ENCODE measurements at places on chromosomes 1 and 21.

GRCh38 chr1:222288053-222288452, 259.9 kb downstream of the HHIPL2 start:
- DNase-seq = no peak

DNA sequence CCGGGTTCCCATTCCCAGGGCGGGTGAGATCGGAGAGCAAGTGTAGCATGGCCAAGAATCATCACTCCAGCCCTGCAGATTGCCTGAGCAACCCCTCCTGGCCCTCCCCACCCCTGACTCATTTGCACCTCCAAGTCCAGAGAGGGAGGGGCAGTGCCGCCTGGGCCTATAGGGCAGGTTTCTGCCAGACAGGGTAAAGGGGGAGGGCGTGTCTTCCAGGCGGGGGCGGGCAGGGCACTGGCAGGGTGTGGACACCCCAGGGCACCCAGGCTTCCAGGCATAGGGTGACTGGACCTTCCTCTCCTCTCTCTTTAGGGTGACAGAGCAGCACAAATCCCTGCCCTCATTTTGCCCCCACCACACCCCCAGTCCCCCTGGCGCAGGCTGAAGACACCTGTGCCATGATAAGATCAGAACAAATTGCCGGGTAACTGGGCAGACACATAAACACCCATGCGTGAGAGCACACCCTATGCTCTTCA, 3.2 kb upstream of the CRYBG2 start:
- DNase-seq = no peak

DNA sequence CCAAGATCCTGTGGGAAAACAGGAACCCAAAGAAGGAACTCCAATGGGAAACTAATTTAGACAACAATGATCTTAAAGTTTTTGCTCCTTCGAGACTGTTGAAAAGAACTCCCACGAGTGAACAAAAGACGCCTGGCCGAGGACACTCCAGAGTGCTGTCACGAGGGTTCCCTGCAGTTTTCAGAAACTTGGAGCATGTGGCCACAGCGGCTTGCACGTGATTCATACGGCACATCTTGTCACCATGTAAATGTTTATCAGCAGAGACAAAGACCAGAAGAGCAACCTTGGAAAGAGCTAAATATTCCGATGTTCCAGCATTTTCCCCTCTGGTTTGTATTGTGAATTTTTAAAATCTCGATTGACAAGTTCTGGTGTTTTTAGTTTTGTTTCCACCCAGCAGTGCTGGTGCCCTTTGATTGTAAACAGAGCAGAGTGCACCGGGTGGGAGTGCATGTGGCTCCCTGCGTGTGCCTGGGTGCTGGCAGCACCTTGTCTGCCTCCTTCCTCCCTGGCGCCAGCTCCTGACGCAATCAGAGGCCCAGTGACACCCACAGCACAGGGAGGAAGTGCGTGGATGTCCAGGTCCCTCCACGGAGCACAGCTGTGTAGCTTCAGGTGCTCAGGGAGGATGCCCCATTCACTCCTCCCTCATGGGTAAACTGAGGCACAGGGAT, 23.0 kb downstream of the LRRC3 start:
- DNase-seq = no peak

DNA sequence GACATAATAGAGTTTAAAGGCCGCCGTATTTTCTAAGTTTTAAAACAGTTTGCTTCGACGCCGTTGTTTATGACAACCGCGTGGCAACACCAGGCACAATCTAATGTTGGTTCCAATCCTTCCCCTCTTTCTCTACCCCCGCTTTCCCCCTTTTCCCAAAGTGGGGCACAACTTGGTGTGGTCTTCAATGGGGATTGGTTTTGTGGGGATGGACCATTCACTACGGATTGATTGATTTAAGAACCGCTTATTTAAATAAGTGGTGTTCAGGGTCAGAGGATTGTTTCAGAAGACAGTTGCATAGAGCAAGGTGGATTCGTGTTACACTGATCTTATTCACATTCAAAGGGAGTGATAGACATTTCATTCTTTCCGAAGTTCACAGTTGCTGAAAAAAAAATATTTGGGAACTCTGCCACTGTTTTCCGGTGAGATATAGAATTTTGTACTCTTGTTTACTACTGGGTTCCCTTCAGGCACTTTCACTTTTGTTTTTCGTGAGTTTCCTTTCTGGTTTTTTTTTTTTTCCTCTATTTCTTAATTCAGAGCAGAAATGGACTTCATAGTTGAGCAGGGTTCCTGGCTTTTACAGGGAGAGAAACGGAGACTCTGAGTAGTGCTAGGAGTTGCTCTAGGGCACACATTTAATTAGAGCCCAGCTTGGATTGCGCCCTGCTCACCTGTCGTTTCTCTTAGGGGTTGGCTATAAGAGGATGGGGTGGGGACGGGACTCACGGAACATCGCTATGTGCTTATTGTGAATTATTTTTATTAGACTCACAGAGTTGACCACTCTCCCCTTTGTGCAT, 79.6 kb upstream of the AK4 start:
- no peak for DNase-seq

All from stimulated activated CD4-positive, alpha-beta T cell treated with anti-CD3 and anti-CD28 coated beads, Interleukin-1b, Interleukin-23, amount 100 ng/mL, for 1 hour (primary cell).